ENCODE measurements at places on chromosomes 7 and 10.

- DNase-seq: no peak
Observed at GRCh38 chr10:75168275-75168674, 42.3 kb upstream of the VDAC2 start.

DNA sequence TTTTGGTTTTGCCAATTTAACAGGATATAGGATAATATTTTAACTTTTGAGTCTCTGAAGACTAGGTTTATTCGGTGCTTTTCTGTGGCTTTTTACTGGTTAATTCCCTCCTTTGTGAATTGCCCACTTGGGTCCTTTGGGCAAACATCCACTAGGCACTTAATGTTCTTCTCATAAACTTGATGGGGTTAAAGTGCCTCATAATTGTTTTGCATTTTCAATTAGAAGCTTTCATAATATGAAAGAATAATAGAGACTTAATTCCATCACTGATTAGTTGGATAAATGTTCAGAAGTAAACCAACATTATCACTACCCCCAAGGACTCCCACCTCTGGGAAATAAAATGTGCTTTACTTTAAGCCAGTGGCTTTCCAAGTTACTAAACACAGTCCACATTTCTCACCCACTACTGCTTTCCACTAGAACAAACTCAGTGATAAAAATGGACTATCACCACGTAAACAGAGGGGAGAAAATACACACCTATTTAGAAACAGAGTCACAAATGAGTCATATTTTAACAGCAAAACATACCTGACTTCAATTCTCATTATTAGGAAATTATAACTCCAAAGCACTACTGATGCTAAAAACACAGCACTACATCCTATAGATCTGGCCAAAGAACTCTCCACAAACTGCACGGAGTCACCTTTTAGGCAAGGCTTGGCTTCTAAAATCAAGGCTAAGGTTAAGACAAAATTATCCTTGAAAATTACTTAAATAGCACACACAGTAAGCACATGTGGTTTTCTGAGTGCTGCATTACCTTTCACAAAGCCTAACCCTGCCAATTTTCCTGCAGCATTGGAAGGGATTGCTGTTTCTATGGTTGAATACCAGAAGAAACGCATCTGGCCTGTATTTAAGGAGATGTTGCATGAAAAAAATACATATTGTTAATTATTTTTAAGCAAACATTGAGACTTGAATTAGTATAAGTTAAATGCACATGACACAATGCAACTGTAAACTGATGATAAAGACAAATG lies 41.2 kb downstream of the PARD3 start:
- DNase-seq: no peak

DNA sequence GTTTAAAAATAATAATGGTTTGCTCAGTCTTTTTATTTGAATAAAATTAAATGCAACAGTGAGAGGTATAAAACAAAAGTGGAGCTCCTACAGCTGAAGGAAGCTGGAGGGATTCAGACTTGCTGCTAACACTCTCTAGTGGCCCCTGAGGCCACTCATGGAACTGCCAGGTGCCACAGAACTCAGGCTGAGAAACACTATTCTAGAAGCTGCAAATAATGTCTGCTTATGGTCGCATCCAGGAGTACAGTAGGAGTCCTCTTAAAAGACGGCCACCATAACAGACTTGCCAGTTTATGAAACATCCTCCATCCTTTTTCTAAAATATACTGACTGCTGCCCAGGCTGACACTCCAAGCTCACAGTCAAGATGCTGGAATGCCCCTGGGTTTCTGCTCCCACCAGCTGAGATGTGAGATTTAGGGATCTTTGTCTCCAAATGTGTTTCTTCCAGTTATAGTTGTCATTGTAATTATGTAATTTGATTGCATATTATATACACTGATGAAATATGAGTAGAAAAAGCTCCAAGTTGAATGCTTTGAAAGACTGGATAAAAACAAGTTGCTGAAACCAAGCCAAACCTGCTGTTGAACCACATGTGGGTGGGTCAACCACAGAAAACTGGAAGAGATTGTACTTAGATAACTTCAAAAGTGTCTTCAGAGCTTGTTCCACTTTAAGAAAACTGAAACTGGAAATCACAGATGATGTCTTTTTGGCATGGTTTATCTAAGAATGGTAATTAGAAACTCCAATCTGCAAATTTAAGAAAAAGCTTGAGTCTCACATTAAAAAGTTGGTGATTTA lies 213.7 kb upstream of the AOAH start:
- DNase-seq: no peak

DNA sequence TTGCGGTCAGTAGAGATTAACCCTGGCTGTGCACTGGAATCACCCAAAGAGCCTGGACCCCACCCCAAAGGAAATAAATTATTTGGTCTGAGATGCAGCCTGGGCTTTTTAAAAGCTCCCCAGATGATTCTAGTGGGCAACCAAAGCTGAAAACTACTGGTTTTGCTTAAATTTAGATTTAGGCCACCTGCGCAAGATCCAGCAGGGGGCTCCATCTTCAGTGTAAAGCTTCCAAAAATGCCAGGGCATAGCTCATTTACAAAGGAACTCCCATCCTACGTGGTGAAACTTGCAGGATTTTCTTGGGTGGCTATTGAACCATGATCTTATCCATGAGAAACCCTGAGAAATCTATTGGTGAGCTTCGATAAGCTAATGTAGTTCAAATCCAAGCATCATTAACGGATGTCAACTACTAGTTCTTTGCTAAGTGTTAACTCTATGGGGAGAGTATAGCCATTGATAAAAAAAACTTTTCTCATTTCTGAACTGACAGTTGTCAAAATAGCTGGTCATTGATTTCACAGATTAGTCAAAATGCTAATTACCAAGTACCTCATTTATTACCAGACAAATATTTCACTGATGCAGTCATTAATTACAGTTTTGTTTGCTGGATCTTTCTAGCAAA lies 315.3 kb downstream of the LHFPL3 start:
- DNase-seq: no peak

DNA sequence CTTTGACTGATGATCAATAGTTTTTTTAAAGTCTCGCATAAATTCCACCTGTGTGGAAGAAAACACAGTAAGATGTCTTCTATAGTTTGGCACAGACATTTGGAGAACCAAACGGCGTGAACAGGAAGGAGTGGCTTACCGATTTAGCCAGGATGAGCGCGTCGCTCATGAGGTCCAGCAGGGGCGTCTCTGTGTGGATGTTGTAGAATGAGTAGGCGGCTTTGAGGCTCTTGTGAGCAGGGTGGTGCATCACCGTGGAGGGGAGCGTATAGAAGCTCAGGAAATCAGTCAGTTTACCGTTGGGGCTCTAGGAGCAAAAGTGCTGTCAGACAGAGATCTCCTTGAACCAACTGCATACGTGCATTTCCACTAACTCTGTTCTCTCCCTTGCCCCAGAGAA lies 15.5 kb downstream of the RPP38 start:
- no peak for DNase-seq

DNA sequence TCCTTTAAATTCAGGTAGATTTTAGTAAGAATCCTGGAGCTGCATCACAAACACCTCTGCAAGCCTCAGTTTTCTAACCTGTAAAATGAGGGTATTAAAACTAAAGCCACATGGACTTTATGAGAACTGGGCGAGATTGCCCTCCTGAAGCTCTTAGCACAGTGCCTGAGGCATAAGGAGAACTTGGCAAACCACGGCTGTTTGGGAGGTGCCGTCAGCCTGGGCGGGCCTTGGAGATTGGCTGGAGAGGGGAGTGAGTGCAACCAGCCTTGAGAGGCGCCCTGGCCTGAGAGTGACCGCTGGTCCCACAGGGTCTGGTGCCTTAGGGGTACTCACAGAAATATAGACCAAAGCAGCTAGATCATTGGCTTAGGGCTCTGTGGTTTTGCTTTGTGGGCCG lies 5.4 kb upstream of the TNS3 start:
- no peak for DNase-seq

- DNase-seq: no peak
Observed at GRCh38 chr7:52088008-52088901, 771.6 kb upstream of the COBL start.

DNA sequence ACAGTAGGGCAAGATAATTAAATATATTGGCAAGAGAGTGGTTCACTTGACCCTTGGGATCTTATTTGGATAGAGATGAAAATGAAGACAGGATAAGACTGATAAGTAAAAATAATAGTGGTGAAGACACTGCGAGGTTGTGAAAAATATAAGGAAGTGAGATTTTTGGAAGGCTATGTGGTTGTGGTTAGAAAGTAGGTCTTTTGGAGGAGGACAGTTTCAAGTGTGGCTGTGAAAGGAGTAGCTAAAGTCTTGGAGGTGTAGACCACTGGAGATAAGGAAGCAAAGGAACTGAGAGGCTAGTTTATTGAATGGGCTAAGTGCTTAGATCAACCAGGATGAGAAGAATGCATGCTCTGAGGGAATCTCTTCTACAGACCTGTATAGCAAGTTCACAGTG lies 11.2 kb downstream of the MIOS start:
- DNase-seq: no peak

DNA sequence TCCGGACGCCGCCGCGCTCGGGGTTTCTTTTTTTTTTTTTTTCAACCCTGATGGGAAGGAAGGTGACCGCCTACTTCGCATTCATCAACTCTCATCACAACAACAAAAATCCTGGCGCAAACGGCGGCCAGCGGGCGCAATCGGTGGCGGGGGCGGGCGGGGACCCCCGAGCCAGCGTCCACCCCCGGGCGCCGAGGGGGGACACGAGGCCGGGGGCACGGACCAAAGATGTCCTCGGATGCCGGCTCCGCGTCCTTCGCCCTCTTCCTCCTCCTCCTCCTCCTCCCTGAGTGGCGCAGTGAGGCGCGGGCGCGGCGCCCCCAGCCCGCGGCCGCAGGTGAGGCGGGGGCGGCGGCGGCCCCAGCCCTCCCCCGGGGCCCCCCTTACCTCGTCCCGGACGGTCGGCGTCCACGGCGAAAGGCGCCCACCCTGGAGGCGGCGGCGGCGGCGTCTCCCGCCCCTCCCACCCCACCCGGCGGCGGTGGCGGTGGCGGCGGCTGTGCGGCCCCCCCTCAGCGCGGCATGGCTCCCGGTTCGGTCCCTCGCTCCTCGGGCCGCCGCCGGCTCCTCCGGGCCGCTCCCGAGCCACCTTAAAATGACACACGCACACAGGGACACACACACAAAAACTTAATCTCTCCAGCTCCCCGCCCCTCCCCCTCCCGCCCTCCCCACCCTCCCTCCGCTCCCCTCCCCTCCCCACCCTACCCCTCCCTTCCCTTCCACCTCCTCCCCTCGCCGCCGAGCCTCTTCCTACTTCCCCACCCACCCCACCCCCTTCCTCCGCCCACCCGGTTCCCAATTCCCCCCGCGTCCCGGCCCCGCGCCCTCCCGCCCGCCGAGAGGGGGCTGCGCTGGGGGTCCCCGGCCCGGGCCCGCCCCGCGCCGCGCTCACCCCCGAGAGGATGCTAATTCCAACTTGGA lies at the start of gene CTBP2:
Gene CTBP2 (minus strand): TSS at position 632 of the 924 bp plus-strand sequence.
- peak; percentile 29 for DNase-seq

- no peak for DNase-seq
Observed at GRCh38 chr7:131424219-131424822, 96.6 kb downstream of the MKLN1 start.

DNA sequence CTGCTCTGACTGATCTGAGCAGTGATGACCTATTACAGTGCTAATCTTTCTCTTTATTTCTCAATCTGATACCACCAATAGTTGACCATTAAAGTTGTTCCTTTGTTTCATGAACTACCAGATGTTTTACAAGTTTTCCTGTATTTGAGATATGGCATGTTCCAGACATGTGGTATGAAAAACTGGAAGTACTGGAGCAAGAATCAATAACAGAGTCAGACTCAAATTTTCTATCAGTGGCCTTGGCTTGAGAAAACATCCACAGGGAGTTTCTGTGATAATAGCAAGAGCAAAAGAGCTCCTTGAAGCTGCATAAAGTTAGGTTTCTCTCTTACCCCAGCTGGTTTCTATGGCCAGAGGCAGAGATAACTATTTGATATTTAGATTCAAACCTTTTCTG lies 469.0 kb upstream of the STEAP1 start:
- no peak for DNase-seq

DNA sequence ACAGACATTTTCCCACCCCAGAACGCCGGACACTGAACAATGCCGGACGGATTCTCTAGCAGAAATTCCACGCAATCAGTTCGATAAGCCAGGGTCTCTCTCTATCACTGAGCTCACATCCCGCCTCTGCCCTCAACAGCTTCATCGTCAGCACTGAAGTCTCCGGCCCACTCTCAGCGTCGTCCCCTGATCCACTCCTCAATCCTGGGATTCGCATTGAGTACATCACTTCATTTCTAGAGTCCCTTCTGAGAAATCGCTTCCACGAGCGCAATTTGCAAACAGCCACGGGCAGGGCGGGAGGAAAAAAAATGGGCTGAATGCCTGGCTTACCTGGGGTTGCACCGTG lies 365 bp downstream of the YME1L1 start:
- DNase-seq: no peak

GRCh38 chr10:94407668-94408067 lies 5.3 kb downstream of the TBC1D12 start:
- DNase-seq: no peak

DNA sequence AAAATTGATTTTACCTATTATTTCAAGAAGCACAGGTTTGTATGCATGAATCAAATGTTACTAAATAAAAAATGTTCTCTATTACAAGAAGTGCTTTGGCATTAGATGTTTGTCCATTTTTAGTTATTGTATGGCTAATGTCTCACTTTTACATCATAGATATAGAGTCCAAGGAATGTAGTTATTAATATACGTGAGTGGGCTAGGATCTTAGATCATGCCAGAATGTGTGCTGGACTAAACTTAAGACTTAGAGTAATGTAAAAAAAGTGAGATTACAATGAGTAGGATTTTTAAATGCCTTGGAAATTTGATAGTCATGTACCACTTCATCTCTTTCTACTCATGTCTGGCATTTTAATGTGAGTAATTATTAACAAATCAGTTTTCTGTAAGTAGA lies 196.6 kb downstream of the ARL4A start:
- no peak for DNase-seq

- DNase-seq: peak; percentile 39
Observed at GRCh38 chr7:636396-636795, 90.1 kb upstream of the DNAAF5 start.

GRCh38 chr10:14409247-14409646 lies 78.5 kb upstream of the FRMD4A start:
- peak; percentile 67 for DNase-seq

Data from activated T-cell treated with anti-CD3 and anti-CD28 coated beads, Interleukin-2, amount 50 U/mL, for 48 hours (primary cell).